ENCODE measurements at places on chromosomes 16 and 17.

GRCh38 chr17:78497115-78497540 is 80.1 kb downstream of the DNAH17 start:
- H3K27ac ChIP-seq = no peak overlapping the region
- peak; percentile 82 for DNase-seq
- no peak overlapping the region for H3K4me3 ChIP-seq

DNA sequence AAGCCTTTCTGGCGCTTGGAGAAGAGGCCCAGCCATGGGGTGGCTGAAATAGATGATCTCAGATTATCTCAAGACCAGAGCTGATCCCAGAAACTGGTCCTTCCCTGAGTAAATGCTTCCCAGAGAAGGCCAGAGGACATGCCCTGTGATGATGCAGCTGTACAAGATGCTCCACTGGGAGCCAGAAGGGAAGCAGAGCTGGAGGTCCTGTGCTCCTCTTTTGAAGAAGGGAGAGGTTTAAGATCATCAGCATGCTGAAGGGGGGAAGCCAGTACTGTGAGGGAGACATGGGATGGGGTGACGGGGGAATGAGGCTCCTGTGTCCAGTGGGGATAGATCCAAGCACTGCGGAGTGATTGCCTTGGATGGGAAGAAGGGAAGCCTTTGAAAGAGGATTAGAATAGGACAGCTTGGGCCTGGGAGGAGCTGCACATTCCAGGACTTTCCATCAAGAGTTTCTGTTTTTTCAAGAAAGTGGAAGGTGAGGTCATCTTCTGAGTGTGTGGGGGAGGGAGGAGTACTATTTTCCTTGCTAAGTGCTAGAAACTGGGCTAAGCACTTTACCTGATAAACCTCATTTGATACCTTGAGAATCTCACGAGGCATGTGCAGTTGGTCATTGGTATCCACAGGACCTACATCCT is 16.4 kb upstream of the ALOX15B start:
- no peaks in the 10 kb centered on the region for H3K27me3 ChIP-seq
- H3K4me3 ChIP-seq = no peak overlapping the region
- no peak for DNase-seq
- no peaks in the 10 kb centered on the region for H3K4me1 ChIP-seq
- no peaks in the 10 kb centered on the region for H3K36me3 ChIP-seq

- peaks cover 9% of the 10 kb centered on the region for H3K4me1 ChIP-seq
- no peaks in the 10 kb centered on the region for H3K27me3 ChIP-seq
These were observed 1.3 kb downstream of the SHMT1 start for GRCh38 chr17:18361837-18362697.

DNA sequence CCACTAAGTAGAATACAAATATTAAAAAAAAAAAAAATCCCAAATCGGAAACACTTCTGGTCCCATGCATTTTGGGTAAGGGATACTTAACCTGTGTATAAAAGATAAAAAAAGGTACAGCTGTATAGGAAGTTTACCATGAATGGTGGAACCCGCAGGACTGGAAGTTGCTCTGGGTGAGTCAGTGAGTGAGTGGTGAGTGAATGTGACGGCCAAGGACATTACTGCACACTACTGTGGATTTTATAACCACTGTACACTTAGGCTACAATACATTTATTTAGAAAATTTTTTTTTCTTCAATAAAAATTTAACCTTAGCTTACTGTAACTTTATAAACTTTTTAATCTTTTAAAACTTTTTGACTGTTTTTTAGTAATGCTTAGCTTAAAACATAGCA is 71.3 kb upstream of the BCAR1 start:
- no peak for DNase-seq
- H3K27ac ChIP-seq = no peak overlapping the region
- no peaks in the 10 kb centered on the region for H3K36me3 ChIP-seq
- H3K27me3 ChIP-seq = no peaks in the 10 kb centered on the region
- H3K4me3 ChIP-seq = no peak overlapping the region

DNA sequence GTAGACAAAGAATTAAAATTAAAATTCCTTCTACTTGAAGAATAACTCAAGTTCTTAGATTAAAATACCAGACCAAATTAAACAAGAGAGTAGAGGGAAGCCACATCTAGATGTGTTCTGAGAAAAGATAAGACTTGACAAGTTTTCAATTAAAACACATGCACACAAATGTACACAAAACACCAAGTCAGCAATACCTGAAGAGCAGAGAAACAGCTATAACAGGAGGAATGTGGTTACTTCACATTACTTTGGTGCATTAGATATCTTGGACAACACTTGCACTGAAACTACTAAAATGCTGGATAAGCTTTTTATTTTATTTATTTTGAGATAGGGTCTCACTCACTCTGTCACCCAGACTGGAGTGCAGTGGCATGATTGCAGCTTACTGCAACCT is 113.9 kb downstream of the MAP2K4 start:
- no peak for DNase-seq
- H3K27ac ChIP-seq = no peak overlapping the region
- no peak overlapping the region for H3K4me3 ChIP-seq
- no peaks in the 10 kb centered on the region for H3K4me1 ChIP-seq
- no peaks in the 10 kb centered on the region for H3K27me3 ChIP-seq

GRCh38 chr16:54808890-54809289 is 121.8 kb upstream of the IRX5 start:
- no peaks in the 10 kb centered on the region for H3K4me1 ChIP-seq
- H3K27me3 ChIP-seq = no peaks in the 10 kb centered on the region
- DNase-seq = no peak
- no peak overlapping the region for H3K4me3 ChIP-seq
- H3K36me3 ChIP-seq = no peaks in the 10 kb centered on the region

DNA sequence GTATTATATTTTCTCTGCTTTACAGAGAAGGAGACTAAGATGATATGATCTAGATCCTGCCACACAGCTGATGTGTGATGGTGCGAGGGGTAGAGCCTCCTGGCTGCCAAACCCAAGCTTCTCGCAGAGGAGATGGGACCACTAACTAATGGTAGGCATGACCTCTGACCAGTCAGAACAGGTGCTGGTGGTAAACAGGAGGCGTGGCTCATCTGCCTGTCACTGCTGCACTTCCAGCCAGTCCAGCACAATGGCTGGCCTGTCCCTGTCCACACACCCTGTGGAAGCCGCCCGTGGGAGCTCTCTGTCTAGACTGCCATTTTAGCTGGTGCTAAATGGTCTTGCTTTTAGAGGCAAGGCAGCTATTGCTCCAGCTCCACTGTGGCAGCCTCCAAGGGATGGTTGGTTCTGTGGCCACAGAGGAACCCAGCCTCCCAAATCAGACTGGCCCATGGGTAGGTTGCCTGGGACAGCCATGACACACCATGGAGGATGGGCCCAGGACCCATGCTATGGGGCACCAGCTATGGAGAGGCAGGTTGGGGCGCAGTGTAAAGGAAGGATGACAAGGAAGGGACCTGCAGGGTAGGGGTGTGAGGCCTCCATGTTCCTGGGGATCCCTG is 86.7 kb downstream of the KSR1 start:
- no peaks in the 10 kb centered on the region for H3K27me3 ChIP-seq
- H3K4me3 ChIP-seq = no peak overlapping the region
- H3K36me3 ChIP-seq = no peaks in the 10 kb centered on the region
- H3K4me1 ChIP-seq = peaks cover 27% of the 10 kb centered on the region
- no peak for DNase-seq

DNA sequence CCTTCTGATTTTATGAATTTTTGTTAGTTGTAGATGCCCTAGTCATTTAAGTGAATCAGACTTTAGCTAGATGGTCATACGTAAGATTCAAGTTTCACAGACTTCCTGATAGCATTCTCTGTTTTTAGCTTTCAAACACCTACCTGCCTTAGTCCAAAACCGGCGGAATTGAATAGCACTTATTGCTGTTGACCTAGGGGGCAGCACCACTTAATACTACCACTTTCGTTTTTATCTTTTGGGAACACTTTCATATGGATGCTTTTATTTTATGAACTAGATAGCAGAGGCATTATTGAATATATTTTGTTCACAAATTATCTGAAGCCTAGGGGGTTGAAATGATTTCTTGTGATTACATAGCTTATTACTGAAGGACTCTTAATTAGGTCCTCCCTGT is 31.5 kb downstream of the TADA2A start:
- peaks cover 43% of the 10 kb centered on the region for H3K36me3 ChIP-seq
- H3K4me1 ChIP-seq = no peaks in the 10 kb centered on the region
- no peak for DNase-seq
- H3K4me3 ChIP-seq = no peak overlapping the region
- H3K27me3 ChIP-seq = no peaks in the 10 kb centered on the region

DNA sequence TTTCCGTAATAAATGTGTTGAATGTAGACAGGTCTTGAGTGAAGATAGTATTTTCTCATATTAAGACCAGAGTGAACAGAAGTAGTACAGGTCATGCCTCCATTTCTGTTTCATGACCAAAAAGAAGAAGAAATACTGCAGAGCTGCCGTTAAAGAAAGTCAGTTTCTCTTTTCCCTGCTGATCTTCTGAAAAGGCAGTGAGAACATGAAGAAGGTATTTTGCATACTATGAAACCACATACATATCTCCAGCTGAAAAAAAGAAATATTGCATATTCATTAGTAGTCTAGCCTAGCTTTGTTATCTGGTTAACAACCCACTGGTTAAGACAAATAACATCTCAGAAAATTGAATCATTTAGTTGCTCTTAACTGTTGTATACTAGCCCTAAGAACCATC is 138.4 kb downstream of the PHKB start:
- no peak overlapping the region for H3K27ac ChIP-seq
- H3K4me1 ChIP-seq = no peaks in the 10 kb centered on the region
- DNase-seq = no peak
- peaks cover 11% of the 10 kb centered on the region for H3K36me3 ChIP-seq
- no peaks in the 10 kb centered on the region for H3K27me3 ChIP-seq

- no peaks in the 10 kb centered on the region for H3K4me1 ChIP-seq
- no peak overlapping the region for H3K4me3 ChIP-seq
- no peak overlapping the region for H3K27ac ChIP-seq
- no peak for DNase-seq
- H3K27me3 ChIP-seq = no peaks in the 10 kb centered on the region
These were observed 63.0 kb upstream of the NKD1 start for GRCh38 chr16:50485232-50485631.

DNA sequence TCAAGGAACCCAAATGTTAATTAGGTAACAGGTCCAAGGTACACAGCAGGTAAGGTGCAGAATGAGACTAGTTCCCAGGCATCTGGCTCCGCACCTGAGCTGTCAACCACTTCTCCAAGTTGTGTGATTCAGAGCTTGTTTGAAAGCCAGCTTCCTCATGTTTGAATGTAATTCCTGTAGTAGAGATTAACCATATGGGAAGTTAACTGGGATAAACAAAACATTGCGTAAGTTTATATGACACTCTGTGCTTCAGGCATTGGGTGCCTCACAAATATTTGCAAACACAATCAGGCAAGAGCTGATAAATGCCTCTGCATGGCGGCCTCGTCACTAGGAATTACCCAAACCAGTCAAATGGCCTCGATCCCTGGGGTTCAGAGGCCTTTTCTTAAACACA is 27.9 kb upstream of the CPHXL start:
- H3K4me3 ChIP-seq = no peak overlapping the region
- no peaks in the 10 kb centered on the region for H3K36me3 ChIP-seq
- H3K4me1 ChIP-seq = no peaks in the 10 kb centered on the region
- no peak overlapping the region for H3K27ac ChIP-seq
- no peaks in the 10 kb centered on the region for H3K27me3 ChIP-seq

DNA sequence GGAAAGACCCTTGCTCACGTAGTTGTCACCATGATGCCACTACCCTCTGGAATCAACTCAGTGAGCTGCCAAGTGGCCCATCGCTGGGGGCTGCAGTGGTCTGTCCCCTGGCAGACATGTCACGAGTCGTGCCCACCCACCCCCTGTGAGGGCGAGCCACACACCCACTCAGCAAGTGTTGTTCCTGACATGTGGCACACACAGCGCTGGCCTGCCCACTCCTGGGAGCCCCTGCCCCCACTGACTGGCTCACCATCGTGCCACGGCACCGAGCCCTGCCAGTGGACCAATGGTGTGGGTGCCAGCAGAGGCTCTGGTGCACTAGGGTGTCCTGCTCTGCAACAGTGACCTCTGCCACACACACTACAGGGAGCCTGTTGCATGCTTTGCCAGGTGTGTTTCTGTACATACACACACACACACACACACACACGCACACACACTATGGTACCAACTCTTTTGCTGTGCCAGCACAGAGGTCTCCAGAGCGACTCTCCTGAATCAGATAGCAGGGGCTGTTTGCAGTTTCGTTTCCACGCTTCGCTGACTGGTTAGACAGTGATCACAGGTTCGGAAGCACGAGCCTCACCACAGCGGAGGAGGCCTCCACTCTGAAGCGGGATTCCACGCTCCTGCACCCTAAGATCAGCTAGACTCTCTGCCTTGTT is 7.7 kb downstream of the RTN4RL1 start:
- H3K27ac ChIP-seq = no peak overlapping the region
- H3K4me1 ChIP-seq = peaks cover 7% of the 10 kb centered on the region
- no peaks in the 10 kb centered on the region for H3K27me3 ChIP-seq
- no peaks in the 10 kb centered on the region for H3K36me3 ChIP-seq
- H3K4me3 ChIP-seq = no peak overlapping the region

DNA sequence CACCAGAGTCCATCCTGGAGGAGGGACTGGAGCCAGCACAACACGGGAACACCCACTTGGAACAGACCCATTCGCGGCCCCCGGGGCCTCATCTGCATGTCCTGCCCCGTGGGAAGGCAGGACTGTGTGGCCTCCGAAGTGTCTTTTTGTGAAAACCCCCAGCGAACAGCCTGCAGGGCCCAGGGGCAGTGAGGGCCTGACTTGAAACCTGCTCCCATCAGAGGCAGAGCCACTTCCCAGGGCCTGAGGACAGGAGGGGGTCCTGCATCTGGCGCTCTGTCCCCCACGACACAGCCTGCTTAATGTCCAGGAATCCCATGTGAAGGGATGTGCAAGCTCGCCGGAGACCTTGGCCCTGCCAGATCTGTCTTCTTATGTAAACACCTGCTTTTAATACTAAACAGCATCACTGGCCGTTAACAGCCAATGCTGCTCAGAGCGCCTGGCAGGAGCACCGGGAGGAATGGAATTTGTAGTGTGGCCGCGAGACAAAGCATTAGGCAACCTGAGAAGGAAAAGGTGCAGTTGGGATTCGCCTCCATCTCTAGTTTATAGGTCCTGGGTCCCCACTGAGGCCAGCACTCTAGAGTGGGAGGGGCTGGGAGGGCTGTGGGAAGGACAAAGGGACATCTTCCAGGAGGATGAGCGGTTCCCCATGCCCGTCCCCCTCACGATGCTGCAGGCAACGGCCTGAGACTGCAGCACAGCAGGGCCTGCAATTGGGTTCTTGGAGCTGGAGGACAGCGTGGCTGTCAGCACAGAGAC is 9.6 kb upstream of the EVPL start:
- H3K36me3 ChIP-seq = peaks cover 36% of the 10 kb centered on the region
- no peak overlapping the region for H3K4me3 ChIP-seq
